ENCODE measurements at places on chromosomes 12 and 14. TPM values are rescaled to one million over a fixed set of nuclear protein-coding genes. Genes with fewer than 3 reads are reported as not detected.

NEUROD4 gene
- total RNA-seq, result not detected

TMEM179 gene
- not detected for total RNA-seq

POTEM gene
- total RNA-seq, result not detected

SIX6 gene
- total RNA-seq, result not detected

NKX2-1 gene
- not detected for total RNA-seq
